ENCODE measurements at places on chromosomes 4 and X.

GRCh38 chr4:54320826-54321685 is 92.0 kb downstream of the PDGFRA start:
- DNase-seq: no peak

- no peak for DNase-seq
Measured at GRCh38 chr4:127580300-127580699, 52.5 kb upstream of the INTU start.

GRCh38 chr4:139229534-139230039 is 50.4 kb downstream of the MGARP start:
- DNase-seq: peak; percentile 42

DNA sequence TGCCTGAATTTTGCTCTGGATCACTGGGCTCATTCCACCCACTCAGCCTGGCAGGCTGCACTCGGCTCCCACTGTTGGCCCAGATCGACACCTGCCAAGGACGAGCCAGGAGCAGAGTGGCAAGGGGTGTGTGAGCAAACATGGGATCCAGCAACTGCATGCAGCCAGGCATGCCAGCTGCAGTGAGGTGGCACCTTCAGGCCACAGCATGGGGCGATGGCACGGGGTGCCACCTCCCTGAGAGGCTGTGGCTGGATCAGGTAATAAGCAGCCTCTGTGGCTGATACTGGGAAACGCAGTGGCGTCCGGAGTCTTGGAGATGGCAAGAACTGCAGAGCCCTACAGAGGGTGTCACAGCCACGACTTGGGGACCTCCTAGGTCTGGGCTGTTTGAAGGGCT is 244.5 kb upstream of the FSTL5 start:
- no peak for DNase-seq

DNA sequence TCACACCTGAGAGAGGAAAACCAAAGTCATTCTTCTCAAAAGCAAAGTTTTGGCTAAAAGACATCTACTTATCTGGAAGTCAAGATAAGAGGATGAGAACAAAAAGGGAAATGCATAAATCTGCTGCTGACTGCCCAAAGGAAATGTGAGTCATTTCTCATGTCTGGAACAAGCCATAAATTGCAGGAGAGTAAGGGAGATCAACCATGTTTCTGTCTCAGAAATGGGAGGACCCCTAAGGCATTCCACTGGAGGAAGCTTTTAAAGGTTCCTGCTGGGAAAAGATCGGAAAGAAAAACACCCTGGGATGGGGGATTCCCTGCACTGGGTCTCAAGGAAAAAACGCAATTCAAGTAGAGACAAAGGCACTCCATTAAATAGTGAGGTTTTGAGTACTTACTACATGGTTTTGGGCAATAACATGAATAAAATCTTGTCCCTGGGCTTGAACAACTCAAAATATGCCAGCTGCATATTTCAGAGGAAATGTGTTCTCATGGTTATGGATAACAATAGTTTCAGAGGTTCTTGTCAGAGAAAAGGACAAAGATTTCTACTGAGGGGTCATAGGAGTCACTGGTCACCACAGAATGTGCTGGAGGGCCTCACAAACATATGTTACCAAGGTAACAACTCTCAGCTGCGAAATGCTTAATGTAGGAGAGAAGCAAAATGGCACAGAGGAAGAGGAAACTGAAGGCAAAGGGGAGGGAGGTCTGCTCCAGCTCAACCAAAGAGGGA is 19.3 kb downstream of the GPR143 start:
- peak; percentile 66 for DNase-seq

- peak; percentile 80 for DNase-seq
Measured at GRCh38 chrX:131072871-131073571, 14.9 kb downstream of the ARHGAP36 start.

DNA sequence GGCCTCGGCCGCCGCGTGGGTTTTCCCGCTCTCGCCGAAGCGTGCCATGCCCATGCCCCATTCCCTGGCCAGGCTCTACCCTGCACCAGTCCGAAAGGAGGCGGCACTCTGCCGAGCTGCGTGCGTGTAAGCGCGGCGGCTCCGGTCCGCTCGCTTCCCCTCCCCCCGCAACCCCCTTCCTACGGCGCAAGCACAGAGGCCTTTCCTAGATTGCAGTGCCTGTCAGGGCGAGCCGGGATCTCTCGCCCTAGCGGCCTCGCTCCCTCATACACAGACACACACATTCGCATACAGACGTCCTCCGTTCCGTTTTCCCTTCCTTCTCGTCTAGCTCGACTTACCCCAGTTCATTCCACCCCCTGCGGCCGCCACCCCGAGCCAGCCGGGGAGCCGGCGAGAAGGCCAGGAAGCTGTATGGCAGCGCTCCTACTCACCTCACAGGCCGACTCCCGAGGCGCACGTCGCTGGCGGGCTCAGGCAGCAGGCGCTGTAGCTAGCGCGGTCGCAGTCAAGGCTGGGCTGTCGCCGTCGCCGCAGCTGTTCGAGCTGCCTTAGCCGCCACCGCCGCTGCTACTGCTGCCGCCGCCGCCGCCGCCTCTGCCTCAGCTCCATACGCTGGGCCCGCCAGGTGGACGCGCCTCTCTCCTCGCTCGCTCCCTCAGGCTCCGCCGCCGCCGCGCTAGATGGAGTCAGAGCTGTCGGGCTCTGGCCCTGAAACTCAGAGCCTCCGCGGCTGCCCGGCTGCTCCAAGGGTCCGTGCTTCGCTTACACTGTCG is 615 bp downstream of the NEXMIF start:
- peak; percentile 76 for DNase-seq

DNA sequence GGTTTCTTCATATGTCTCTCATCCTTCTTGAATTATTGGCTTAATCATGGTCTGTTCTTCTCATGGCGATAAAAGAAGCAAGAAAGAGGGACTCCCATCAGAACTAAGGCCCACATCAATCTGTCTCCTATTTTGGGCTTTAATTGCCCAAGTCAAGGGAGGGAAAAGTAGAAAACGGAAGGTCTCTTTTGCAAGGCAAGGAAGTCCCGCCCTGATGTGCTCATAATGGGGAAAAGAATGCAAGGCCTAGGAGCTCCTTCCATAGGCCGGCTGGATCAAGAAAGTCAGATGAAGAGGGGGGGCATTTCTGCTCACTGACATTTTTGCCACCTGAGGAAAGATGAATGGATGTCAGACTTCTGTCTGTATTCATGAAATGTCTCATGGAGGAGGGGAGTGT is 127.7 kb upstream of the RPS6KA3 start:
- DNase-seq: no peak

- DNase-seq: no peak
Measured at GRCh38 chrX:103565197-103565596, 20.1 kb upstream of the TCEAL4 start.

DNA sequence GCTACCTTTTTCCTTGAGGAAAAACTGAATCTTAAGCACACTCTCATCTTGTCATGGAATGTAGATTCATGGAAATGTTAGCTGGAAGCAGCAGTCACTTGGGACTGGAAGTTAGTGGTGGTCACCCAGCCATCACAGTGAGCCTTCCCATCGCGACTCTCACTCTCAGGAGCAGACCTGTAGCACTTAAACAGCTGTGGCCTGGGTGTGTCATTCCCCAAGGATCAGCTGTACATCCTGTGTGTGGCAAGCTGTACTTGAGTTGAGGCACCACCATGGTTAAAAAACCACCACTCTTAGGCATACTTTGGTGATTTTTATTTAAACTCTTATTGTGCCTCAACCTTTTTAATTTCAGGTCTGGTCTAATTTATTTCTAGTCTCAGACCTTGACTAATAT is 46.7 kb downstream of the JADE1 start:
- no peak for DNase-seq

DNA sequence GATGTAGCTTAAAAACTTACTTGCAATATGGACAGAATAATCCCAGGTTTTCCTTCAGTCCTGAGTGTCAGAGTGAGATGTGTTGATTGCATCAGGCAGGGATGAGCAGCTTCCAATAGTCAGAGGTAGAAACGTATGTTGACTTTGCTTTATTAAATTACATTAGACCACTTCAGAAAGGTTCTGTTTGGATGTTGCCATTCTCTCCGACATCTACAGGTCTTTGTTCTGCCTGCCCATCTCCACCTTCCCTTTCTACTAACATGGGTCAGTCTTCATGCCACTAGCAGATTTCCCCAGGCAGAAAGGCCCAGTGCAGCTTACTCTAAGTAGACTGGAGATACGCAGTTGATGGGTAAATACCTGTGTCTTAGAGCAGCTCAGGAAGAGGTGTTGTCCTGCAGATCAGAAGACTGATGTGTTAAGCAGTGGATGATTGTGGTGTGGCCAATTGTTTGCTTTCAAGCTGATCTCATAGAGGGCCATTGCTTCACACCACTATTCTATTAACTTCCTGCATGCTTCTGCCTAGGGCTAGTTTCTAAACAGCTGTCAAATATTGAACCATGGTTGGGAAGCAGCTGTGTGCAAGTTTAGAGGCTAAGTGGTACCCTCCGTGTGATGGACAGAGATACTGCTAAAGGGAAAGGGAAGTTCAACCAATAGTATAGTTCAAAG is 1.8 kb downstream of the FRMPD4 start:
- DNase-seq: no peak

DNA sequence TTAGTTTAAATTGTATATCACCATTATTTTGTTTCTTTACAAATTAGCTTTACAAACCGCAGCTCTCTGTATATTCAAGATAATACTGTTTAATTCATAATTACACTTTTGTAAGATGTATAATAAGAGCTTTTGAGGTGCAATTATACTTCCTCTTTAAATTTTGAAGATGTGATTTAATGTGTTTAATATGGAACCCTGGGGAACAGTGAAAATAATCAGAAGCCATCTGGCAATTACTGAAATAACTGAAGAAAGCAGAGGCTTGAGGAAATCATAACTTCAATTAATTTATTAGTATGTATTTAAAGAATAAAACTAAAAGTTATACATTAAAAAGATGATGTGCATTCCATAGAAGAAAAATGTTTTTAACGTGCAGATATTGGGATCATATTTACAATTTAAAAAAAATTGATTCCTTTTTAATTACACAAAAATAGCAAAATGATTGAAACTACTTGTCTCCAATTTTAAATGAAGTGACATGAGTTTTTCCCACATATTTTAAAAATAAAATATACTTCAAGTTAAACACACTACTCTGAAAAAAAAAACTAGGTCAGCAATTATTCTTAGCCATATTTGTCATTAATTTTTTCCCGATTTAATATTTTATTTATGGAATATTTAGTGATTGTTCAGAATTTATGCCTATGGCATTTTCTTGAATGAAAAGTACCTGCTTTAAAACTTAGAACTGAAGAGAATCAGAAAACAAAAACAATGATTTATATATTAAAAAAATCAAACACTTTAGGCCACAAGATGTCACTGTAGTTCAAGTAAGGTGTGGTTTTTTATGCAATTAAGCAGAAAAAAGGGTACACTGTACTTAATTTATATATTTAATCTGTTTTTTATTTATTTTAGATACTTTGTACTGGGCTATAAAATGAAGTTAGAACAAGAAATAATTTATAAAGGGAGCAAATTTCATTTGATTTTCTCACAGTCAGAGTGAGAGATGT is 942.7 kb upstream of the NDST4 start:
- DNase-seq: no peak

GRCh38 chr4:678331-679103 is 4.2 kb downstream of the MYL5 start:
- no peak for DNase-seq

DNA sequence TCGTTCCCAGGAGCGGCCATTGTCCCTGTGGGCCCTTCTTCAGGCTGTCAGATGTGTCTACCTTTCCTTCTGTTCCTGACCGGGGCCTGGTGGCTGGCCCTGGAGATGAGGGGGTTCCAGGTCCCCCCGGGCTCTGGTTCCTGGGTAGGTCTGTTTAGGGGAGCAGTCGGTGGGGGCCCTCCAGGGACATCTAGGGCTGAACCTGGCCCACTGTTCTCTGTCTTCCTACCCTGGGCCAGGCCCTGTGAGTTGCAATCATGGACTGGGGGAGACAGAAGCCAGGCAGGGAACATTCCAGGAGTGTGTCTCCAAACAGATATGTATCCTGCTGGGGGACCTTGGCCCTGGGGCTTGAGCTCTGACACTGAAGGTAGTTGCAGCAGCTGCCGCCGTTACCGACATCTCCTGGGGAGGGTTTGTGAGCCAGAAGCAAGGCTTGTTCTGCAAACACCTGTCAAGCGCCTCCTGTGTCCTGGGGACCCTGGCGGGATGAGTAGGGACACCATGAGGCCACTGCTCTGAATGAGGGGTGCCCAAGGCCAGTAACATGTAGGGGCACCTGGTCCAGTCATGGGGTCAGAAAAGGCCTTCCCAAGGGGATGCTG is 49.5 kb upstream of the ADRA2C start:
- DNase-seq: no peak

DNA sequence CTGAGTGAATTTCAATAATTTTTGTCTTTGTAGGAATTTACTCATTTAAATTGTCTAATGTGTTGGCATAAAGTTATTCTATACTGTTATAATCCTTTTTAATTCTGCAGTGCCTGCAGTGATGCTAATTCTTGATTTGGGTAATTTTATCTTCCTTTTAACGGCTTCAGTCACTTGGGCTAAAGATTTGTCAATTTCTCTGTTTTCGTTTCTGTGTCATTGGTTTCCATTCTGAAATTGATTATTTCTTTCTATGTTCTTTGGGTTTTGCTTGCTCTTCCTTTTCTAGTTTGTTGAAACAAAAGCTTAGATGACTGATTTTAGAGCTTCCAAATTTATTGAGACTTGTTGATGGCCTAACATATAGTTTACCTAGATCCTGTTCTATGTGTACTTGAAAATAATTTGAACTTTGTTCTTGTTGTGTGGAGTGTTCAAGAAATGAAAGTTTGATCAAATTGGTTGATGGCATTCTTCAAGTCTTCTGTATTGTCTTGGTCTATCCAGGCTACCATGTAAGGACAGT is 89.4 kb downstream of the TNIP2 start:
- DNase-seq: no peak

GRCh38 chr4:45120163-45120562 is 393.8 kb upstream of the GNPDA2 start:
- no peak for DNase-seq

- DNase-seq: no peak
Measured at GRCh38 chr4:147948336-147948735, 216.4 kb downstream of the ARHGAP10 start.

DNA sequence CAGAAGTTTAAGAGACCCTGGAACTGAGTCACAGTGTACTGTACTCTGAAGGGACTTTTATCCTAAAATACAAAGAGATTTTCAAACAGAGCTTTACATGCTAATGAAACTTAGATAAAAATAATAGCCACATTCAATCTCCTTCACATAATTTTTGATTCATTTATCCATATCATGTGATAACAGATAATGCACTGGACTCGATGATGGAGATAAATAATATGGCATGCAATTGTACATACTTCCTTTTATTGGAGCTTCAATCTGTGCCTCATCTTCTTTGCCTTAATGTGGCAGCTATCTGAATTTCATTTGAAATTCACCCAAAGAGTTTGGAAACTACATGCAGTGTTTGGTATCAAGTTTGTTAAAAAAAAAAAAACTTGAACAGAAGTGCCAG is 390.6 kb downstream of the CFAP47 start:
- DNase-seq: no peak

DNA sequence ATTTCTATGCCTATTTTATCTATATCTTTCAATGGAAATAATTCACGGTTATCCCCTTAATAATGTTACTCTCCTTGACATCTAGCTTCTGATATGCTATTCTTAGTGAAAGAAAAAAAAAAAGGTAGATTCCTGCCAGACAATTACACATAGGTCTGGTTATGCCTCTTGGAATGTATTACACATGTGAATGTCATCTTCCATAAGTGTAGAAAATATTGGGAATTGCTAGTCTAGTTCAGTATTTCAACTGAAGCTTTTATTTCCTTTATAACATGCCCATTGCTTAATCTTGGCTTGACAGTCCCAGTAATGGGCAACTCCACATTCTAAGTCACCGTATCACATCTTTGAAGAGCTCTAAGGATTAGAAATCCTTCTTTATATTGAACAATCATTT is 25.4 kb upstream of the PPP1R2C start:
- DNase-seq: no peak
